ENCODE measurements at places on chromosomes 3 and 15. TPM values are rescaled to one million over a fixed set of nuclear protein-coding genes. Genes with fewer than 3 reads are reported as not detected.

DNA sequence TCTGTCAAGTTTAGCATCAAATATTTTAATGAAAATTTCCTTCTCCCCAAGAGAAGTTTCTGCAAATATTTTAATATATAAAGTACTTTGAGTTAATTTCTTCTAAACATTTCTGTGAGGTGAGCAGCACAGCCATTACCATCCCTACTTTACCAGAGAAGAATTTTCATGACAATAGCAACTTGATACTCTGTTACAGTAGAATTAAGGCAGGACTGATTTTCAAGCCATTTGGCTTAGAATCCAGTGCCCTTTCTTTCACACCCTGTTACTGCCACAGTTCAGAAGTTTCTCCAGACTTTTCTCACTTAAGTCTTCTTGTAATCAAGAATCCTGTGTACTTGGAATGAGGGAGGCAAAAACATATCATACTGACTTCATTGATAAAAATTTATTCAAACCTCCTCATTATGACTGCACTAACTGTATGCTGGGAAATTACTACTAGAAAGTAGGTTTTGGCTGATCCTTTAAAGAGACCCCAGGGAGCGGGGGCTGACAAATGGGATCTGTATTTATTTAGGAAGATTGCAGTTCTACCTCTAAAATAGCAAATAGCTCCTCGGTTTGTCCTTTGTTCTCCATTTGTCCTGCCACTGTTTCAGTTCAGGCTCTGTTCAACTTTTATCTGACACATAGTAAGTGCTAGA lies 557.0 kb upstream of the SGO1 start:
- no peak for DNase-seq

DNA sequence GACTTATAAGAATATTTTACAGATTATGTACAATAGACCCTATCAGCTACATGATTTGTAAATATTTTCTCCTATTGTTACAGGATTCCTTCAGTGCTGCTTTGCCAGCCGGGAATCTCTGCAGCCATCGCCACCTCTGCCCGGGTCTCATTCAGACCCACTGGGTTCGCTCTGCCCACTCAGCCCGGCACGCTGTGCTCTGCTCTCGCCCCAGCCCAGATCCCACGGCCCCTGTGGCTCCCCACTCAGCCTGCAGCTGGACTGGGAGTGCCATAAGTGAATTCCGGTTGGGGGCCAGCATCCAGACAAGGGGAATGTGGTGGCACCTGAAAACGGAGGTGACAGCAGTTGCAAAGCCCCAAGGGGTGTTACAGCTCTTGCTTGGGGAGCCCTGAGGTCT lies 71.8 kb downstream of the NPAP1 start:
- no peak for DNase-seq

GRCh38 chr3:56894881-56895431 lies 93.2 kb upstream of the ARHGEF3 start:
- DNase-seq, result no peak

Gene TJP1
- polyA plus RNA-seq, result 17.5 TPM

Gene P2RY12
- polyA plus RNA-seq, result not detected

GRCh38 chr3:58175437-58176184 lies 35.2 kb downstream of the DNASE1L3 start:
- DNase-seq, result no peak

- no peak for DNase-seq
These were observed 24.7 kb downstream of the CEMIP start for GRCh38 chr15:80803580-80804525.

Gene HTR3E
- polyA plus RNA-seq, result not detected

Gene RASL12
- polyA plus RNA-seq, result not detected

GRCh38 chr15:31128919-31129768 lies 27.6 kb upstream of the TRPM1 start:
- peak; percentile 78 for DNase-seq

Gene CCR8
- polyA plus RNA-seq, result not detected

Gene RBPMS2
- polyA plus RNA-seq, result 6.5 TPM

GRCh38 chr3:196976941-196977340 lies 8.3 kb upstream of the PIGZ start:
- no peak for DNase-seq

Gene GATA2
- 5.5 TPM for polyA plus RNA-seq

DNA sequence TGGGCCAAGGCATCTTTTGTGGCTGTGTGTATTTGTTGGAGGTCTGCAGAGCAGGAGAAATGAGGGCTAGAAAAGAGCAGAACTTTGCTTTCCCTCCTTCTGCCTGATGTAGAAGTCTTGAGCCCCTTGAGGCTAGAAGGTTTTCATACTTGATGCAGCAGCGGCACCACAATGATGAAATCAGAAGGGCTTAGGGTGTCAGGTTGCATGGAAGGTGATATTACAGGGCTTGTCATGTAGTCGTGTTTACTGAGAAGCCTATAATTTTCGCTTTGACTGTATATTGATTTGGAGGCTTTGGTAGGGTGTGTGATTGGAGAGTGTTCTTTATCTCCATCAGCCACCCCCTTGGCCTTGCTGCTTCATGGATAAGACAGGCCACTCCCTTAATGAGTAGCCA lies 339.8 kb downstream of the THSD4 start:
- no peak for DNase-seq

Gene ABI3BP
- polyA plus RNA-seq, result 8.4 TPM

DNA sequence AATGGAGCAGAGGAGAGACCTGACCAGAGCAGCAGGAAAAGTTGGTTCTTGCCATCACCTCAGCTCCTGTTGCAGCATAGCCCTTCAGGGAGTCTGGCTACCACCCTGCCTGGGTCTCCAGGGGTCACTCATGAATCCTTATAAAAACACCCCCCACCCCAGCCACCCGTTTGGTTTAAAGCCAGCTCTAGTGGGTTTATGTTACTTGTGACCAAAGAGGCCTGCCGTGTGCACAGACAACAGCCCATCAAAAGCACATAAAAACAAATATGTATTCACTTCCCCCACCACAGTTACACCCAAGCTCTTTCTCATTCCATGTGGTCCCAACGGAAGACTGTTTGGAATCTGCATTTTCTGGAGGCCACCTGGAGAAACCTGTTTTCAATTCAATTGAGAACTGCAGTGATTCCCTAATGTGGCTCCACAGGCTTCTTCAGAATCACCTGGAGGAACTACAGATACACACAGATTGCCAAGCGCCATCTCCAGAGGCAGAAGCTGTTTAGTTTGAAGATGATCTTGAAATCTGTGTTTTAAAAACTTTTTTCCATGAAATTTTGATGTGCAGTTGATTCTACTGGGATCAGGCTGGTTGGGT lies 13.8 kb downstream of the FOXL2 start:
- no peak for DNase-seq

DNA sequence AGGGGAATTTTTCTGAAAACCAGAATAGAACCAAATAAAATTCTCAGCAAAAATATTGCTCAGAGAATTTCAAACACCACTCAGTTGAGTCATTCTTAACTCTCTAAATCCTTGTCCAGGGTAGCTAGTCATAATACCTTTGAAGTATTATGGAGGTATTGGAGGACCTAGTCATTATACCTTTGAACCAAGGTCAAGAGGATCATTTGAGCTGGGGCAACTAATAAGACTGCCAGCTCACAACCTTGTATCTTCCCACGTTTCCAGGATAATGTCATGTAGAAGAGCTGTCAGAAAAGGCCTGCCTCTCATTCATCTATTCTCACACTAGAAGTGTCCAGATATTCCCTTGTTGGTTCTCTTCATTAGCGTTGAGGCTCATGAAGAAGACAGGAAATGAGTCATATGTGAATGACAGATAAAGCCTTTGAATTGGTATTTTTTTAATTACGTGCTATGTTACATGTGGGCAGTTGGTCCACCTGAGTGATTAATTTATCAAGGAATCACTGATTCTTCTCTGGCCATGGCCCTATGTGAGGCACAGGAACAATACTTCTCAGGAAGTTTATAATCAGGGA lies 48.3 kb downstream of the TOPAZ1 start:
- DNase-seq, result no peak

Gene FBXO45
- polyA plus RNA-seq, result 3.2 TPM

DNA sequence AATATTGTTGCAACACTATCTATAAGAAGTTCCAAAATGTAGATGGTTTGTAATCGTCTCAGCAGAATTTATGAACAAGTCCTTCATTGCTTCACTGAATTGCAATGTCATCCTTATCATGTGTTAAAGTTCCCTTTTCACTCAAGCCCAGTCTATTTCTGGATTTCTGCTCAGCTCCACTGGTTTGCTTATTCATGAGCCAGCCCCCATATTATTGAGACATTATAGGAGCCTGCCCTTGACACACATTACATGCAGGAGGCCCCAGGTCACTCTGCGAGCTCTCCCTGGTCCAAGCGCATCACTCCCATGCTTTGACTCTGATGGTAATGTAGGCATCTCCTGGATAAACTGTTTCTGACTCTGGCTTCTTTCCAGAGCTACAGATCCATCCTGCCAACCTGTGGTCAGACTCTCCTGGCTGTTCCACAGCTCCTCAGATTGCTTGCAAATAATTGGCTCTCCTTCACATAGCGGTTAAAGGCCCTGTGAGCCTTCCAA lies 56.9 kb downstream of the ABTB1 start:
- DNase-seq, result no peak

Gene PPP1R14D
- polyA plus RNA-seq, result not detected

Gene DNAH12
- polyA plus RNA-seq, result 0.03 TPM

DNA sequence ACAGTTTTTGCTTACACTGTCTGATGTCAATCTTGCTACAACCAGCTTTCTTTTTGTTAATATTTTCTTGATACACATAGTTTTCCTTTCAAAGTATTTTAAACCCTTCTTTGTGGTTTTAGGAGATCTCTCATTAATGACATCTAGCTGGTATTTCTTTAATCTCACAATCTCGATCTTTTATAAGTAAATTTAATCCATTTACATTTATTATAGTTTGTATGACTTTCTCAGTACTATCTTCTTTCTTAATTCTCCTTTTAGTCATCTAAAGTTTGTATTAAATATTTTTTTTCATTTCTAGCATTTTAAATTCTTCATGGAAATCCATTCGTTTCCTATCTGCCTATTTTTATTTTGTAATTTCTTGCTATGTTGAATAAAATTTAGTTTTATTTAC lies 55.4 kb downstream of the MRPL3 start:
- DNase-seq, result no peak

Gene ADAMTSL3
- polyA plus RNA-seq, result 0.02 TPM

DNA sequence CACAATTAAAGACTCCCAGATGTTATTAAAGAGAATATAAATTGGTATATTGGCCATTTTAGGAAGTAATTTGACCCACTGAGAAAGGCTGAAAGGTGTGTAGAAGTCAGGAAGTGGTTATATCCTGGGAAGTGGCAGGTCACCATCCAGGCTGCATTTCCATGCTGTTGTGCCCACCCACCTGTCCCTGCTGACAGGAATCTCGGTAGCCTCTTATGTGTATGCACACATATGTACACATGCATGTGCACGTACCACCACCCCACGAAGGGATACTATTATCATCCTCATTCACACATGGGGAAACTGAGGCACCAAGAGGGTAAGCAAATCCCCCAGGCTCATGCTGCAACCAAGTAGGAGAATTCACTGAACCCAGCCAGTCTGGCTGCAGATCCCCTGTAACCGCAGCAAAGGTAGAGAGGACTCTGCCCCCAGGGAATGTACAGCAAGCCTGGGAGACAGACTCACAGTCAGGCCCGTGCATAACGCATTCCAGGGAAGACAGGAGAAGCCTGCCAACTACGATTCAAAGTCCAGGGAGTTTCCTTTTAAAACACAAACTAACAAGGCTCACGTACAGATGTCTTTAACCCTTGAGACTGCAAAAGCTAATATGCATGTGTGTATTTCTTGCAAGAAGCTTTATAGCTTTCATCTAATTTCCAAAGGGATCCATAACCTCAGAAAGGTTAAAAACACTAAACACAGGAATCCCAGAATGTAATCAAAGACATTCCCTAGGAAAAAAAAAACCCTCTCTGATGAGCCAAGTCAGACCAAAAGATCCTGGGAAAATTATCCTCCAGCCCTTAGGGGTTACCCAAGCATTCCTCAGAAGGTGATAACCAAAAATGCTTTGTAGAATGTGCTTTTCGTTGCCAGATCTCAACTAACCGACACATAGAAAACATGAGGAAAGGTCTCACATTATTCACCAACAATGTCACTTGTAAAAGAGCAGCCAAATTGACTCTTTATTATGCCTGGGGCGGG lies 129.6 kb downstream of the ADAMTS17 start:
- no peak for DNase-seq

- DNase-seq, result no peak
These were observed 90.5 kb upstream of the DGKG start for GRCh38 chr3:186452517-186452916.

Data from SK-N-SH (cell line).